ENCODE measurements at places on chromosomes 2 and 18.

DNA sequence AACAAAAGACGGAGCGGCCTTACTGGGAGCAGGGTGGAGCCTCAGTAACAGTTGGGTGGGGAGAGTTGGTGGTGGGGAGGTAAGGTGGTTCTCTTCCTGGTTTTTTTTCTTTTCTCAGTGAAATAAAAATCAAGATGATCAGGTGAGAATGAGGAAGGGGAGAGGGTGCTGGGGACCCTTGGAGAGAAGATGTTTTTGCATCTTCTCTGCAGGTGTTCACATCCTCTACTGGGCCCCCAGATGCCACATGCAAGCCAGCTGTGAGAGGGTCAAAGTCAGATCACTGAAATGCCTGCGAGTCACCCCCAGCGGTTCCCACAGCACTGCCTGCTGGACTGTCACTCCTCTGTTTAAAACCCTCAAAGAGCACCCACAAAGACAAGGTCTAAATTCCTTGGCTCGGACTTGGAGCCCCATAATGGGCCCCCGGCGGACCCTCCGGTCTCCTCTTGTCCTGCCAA is 69.8 kb upstream of the FHL2 start:
- DNase-seq = no peak

GRCh38 chr2:45975752-45976517 is 321.3 kb upstream of the EPAS1 start:
- DNase-seq = no peak

DNA sequence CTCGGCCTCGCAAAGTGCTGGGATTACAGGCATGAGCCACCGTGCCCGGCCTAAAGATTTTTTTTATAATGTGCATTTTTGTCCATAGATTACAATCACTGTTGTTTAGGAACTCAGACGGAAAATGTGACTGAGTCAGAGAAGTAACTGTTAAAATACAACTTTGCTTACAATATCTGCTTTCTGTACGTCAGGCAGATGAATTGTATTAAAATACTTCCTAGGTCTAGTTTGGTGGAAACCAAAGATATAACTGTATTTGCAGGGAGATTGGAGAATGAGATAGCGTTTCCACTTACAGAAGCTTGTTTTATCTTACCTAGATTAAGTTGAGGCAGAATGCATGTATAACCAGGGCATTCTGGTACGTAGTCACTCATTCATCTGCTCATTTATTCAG is 36.7 kb downstream of the ASAP2 start:
- DNase-seq = no peak

DNA sequence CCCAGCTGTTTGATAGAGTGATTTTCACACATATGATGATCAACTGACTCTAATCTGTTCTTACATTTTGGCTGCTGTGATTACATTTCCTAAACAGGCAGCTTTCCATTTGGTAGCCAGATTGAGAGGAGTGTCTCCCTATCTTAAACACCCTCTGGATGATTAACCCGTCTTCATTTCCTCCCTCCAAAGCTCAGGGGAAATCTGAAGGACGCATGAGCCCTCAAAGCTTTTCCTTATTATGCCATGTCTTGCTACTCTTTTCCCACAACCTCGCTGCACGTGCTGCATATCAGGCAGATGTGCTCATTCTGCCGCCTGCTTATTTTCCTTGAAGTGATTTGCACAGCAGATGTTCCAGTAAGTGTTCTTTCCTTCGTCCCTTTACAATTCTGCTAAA is 837.4 kb downstream of the LRRTM4 start:
- DNase-seq = no peak

- DNase-seq = peak; percentile 28
Observed at GRCh38 chr2:39981883-39982311, 202.8 kb upstream of the THUMPD2 start.

GRCh38 chr2:80489717-80490116 is 185.2 kb upstream of the LRRTM1 start:
- DNase-seq = no peak

DNA sequence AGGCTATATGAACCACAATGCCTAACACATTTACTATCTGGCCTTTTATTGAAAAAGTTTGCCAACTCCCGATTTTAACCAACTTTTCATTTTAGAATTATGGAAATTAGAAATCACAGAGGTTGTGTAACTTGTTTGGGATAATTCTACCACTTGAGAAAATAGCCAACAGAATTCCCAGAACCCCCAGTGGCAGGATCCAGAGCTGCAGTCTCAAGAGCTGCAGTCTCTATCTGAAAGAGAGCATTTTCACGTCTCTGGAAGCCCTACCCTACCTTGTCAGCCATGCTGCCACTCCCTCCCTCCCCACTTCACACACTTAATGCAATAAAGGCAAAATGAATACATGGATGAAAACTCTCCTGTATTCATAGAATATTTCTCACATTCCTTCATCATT is 23.4 kb upstream of the TSPYL6 start:
- DNase-seq = no peak

DNA sequence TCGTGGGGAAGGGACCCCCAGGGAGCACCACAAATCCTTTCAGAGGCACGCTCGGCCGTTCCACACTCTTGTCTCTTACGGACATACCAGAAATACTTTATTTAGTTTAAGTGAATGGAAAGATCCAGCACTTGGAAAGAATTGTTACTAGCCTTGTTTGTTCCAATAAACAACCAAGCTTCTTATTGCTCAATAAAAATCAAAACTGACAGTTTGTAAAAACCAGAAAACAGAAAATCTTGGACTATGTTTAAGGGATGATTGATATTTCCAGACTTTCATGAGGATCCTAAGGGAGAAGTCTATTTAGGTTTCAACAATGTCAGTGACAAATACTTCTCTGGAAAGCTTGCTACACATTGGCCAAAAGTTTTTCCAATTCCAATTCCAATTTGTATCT is 31.6 kb upstream of the CCBE1 start:
- DNase-seq = no peak

GRCh38 chr18:58015065-58015780 is 28.8 kb upstream of the NEDD4L start:
- no peak for DNase-seq

GRCh38 chr2:71894261-71894660 is 253.4 kb downstream of the CYP26B1 start:
- no peak for DNase-seq

DNA sequence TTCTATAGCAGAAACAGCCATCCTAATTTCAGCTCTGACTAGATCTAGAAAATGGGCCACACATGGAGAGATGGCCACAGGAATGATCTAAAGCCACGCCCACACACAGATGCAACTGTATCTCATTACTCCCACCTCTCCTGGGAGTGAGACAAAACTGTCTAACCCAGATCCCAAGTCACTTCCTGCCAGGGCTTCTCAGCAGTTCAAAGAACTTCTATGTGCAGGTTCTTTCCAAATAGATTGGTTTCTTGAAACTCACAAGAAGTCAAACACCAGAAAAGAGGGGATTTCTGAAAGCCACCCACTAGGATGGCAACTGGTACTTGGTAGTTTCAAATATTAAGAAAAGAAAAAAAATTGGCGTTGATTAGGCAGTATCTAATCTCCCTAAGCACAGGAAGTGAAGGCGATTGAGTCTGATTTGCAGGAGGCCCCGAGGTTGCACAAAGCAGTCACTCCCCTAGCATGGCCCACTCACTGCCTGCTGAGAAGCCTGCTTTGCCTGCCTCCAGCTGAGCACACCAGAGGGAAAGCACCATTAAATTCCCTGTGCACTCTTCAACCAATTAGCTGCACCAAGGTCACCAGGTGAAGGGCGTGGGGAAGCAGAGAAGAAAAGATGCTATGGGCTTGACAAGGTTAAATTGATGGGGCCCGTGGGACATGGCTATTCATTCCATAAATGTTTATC is 51.1 kb downstream of the PAPOLG start:
- DNase-seq = peak; percentile 14

DNA sequence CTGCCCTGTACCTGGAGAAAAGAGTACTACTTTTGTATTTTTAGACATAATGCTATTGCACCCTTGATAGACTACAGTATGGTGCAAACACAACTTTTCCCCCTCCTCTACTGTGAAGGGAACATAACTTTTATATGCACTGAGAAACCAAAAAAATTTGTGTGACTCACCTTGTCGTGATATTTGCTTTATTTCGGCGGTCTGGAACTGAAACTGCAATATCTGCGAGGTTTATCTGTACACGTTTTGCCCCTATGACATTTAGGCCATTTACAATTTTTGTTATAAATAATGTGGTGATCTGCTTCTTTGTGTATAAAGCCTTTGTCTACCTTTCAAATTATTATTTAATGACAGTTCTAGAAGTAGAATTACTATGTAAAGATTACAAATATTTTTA is 34.4 kb upstream of the AAK1 start:
- DNase-seq = no peak

DNA sequence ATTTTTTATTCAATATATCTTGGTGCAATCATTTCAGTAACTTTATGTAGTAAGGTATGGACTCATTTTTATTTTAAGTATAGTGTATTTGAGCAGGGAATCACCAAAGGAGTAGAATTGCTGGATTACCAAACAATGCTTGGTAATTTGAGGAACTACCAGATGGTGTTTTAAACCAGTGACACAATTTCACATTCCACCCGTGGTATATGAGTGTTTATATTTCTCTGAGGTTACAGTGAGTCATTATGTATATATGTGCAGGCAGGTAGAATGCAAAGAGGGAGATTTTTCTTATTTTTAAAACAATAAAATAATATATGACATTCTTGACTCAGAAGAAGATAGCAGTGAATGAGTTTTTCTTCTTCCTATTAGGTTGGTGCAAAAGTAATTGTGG is 596.9 kb downstream of the DCC start:
- no peak for DNase-seq

DNA sequence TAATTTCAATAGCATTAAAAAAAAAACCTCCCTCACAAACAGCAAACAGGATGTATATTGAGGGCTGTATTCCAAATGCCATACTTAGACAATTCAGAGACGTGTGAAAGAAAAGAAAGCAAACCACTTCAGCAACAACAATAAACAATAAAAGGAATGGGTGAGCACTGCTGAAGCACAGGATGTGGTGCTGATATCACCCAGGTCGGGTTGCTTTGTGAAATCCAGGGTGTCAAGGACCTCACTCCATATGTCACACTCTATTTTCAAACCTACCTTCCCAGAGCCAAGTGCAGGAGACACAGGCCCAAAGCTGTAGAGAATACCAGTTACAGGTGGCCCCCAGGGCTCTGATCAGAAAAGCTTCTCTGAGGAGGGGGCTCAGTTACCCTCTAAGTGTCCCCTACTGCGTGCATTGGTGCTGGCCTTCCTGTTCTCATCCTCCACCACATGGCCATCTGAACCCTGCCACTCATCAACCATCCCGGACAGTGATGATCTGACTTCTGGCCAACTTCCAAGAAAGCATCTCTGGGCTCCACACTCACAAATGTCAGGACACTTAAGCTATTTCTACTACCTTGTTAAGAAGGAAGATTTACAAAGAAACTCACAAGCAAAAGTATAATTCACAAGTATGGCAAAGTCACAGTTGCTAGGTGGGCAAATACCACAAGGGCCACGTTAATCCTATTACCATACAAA is 363.0 kb downstream of the SS18 start:
- no peak for DNase-seq

DNA sequence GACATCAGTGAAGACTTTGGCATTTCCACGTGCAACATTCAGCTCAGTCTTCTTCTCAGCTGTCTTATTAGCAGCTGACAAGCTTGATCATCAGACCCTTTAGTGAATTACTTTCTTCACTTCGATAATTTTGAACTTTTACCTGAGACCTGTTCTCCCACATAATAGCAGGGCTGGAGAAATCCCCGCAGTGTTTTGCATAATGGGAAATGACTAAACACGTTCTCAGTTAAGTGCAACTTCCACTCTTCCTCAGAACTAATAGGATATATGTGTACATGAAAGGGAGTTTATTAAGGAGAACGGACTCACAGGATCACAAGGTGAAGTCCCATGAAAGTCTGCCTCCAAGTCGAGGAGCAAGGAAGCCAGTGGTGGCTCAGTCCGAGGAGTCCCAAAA is 28.8 kb upstream of the MBP start:
- no peak for DNase-seq

- no peak for DNase-seq
Observed at GRCh38 chr2:200253639-200254038, 52.9 kb upstream of the SPATS2L start.

DNA sequence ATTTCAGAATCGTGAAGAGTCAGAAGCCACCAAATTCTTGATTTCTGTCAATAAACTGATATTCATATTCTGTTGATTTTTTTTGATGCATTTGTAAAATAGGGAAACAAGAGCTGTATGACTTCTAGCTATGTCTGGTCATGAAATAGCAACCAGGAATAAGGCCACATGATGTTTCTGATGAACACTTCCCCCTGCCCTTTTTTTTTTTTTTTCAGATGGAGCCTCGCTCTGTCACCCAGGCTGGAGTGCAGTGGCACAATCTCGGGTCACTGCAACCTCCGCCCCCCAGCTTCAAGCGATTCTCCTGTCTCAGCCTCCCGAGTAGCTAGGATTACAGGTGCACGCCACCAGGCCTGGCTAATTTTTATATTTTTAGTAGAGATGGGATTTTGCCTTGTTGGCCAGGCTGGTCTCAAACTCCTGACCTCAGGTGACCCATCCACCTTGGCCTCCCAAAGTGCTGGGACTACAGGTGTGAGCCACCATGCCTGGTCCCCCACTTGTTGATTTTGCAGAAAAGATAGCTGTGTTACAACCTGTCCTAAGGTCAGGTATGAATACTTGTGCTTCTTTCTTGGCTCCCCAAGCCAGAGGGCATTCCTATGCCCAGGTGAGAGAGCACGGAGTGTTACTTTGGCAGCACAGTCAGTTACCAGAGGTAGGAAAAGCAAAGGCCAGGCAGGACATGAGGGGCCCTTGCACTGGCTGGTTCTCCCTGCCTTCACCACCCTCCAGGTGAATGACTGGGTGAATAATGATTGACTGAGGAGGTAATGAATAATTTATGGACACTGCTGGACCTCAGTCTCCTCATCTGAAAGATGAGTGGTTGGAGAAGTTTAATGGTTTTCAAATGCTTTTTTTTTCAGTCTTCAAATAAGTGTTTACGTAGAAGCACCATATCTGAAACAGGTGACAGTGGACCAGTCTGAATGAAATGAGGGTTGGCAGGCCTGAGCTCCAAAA is 39.6 kb downstream of the PAX8 start:
- no peak for DNase-seq
